ENCODE measurements at places on chromosomes 1 and 21. TPM values are rescaled to one million over a fixed set of nuclear protein-coding genes. Genes with fewer than 3 reads are reported as not detected.

NHLH2 gene
- total RNA-seq: not detected

YTHDF2 gene
- 49.6 TPM for total RNA-seq

DNA sequence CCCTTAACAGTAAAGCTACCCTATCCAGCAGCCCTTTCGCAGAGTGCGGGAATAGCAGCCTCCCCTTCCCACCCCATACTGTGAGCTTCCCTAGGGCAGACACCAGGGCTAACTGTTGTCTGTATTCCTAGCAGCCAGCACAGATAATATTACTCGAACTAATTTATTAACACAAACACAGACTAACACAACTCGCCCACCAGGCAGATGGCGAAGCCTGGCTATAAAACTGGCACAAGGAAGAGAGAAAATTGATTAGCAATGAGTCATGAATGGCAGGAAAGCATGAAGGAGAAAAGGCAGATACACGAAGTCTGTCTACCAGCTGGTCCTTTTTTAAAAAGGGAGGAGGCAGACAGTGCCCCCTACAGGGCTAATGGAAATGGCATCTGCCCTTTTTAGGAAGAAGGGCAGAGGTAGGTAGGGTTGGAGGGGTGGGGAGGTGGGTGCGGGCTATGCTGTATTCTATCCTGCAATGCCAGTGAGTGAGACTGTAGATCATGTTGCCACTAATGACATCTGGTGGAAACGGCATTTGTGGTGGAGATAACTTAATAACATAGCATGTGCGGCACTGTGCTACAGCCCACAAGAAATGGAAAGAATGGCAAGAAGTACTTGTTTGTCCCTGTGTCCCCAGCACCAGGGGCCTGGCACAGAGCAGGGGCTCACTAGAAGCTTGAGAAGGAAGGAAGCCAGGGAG is 30.6 kb upstream of the CTPS1 start:
- H3K36me3 ChIP-seq: no peaks in the 10 kb centered on the region
- peak; percentile 16 for DNase-seq
- peaks cover 4% of the 10 kb centered on the region for H3K27me3 ChIP-seq
- no peak overlapping the region for H3K27ac ChIP-seq
- no peaks in the 10 kb centered on the region for H3K4me1 ChIP-seq

FCER1A gene
- not detected for total RNA-seq

MEX3A gene
- total RNA-seq: not detected

DNA sequence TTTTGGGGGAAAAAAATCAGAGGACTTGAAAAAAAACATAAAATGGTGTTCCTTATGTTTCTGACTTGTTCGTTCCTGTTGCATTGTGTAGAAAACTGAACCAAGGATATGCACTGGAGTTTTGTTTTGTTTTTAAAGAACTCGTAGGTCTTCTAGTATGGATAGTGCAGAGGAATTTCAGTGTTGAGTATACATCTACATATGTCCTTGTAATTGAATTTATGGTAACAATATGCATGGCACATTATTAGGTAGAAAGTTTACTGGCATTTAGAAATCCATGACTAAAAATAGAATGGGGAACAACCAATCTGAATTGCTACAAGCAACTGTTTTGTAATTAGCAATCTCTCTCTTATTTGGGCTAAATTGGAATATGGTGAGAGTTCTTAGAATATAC is 188.3 kb upstream of the ZRANB2 start:
- H3K36me3 ChIP-seq: no peaks in the 10 kb centered on the region
- H3K4me3 ChIP-seq: no peak overlapping the region
- H3K27me3 ChIP-seq: no peaks in the 10 kb centered on the region
- H3K27ac ChIP-seq: no peak overlapping the region
- no peak for DNase-seq

GRCh38 chr1:6105218-6105679 is 59.6 kb downstream of the KCNAB2 start:
- H3K36me3 ChIP-seq: no peaks in the 10 kb centered on the region
- H3K27me3 ChIP-seq: peaks cover 13% of the 10 kb centered on the region
- DNase-seq: no peak

DNA sequence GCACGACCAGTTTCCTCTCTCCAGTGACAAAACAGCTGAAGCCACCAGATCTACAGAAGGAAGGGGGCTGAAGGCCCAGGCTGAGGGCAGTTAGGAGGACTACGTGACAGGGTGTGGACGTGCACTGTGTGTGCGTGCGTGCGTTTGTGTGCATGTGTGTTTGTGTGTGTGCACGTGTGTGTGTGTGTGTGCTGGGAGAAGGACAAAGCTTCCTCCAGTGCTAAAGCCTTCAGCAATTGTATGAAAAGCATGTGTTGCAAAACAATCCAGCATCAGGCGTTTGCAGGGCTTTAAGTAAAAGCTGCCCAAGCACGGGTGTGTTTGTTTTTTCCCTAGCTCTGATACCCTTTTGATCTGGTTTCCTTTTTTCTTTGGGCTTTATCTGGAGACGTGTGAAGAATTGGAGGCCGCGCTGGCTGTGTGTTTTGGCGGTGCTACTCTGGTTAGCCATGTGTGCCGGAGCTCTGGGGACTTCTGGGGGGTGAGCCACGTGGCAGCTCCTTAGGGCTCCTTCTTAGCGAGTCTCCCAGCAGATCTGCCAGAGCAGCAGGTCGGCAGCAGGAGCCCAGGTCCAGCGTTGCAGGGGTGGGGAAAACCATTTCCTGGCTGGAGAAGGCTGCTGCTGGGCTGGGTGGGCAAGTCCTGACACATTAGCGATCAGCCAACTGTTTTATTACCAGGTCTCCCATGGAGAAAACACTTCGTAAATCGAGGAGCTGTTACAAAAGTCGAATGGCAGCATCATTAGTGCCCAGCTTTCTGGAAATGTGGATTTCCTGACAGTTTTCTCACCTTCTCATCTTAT is 73.4 kb downstream of the UCK2 start:
- DNase-seq: no peak
- H3K4me3 ChIP-seq: no peak overlapping the region
- H3K27me3 ChIP-seq: no peaks in the 10 kb centered on the region
- no peaks in the 10 kb centered on the region for H3K36me3 ChIP-seq

HEYL gene
- total RNA-seq: 0.78 TPM

DNA sequence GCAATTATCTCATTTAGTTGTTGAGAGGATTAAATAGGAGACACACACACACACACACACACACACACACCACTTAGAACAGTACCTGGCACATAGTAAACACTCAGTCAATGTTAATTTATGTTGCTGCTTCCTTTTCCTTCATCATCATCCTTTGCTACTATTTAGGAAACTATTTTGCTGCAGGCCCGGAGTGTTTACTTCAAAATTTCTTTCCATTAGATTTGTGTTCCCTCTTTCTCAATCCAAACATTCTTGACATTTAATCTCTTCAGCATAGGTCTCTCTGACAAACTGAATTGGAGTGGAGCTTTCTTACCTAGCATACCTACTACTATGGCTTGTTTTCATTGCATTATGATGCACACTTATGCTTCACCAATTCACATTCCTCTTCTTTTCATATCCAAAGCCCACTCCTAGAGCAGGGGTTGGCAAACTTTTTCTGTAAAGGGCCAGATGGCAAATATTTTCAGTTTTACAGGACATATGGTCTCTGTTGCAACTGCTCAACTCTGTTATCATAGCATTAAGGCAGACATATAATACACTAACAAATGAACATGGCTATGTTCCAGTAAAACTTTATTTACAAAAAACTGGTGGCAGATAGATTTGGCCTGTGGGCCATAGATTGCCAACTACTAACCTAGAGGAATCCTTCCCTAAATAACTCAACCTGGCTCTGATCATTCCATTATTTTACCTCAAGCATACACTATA is 49.5 kb downstream of the SCMH1 start:
- H3K27me3 ChIP-seq: no peaks in the 10 kb centered on the region
- peaks cover 21% of the 10 kb centered on the region for H3K4me1 ChIP-seq
- H3K36me3 ChIP-seq: no peaks in the 10 kb centered on the region
- no peak for DNase-seq
- H3K4me3 ChIP-seq: no peak overlapping the region
- no peak overlapping the region for H3K27ac ChIP-seq

ERVH48-1 gene
- not detected for total RNA-seq

APCS gene
- not detected for total RNA-seq

MYOG gene
- total RNA-seq: 146 TPM

GRCh38 chr1:219518168-219518906 is 94.6 kb downstream of the ZC3H11B start:
- H3K27me3 ChIP-seq: no peaks in the 10 kb centered on the region
- H3K36me3 ChIP-seq: no peaks in the 10 kb centered on the region
- H3K4me1 ChIP-seq: no peaks in the 10 kb centered on the region
- H3K4me3 ChIP-seq: no peak overlapping the region

Data from gastrocnemius medialis (tissue), 4 donors.